ENCODE measurements at places on chromosomes 5 and 9.
A peak's percentile ranks its signal among the peaks of the same experiment; 100 is the strongest.

GRCh38 chr5:138985683-138986082 is 110.5 kb upstream of the LRRTM2 start:
- DNase-seq = no peak

GRCh38 chr5:140286424-140286823 is 16.5 kb downstream of the PFDN1 start:
- DNase-seq = no peak

- DNase-seq = no peak
These were observed 166.7 kb downstream of the DAB2IP start for GRCh38 chr9:121818016-121818661.

DNA sequence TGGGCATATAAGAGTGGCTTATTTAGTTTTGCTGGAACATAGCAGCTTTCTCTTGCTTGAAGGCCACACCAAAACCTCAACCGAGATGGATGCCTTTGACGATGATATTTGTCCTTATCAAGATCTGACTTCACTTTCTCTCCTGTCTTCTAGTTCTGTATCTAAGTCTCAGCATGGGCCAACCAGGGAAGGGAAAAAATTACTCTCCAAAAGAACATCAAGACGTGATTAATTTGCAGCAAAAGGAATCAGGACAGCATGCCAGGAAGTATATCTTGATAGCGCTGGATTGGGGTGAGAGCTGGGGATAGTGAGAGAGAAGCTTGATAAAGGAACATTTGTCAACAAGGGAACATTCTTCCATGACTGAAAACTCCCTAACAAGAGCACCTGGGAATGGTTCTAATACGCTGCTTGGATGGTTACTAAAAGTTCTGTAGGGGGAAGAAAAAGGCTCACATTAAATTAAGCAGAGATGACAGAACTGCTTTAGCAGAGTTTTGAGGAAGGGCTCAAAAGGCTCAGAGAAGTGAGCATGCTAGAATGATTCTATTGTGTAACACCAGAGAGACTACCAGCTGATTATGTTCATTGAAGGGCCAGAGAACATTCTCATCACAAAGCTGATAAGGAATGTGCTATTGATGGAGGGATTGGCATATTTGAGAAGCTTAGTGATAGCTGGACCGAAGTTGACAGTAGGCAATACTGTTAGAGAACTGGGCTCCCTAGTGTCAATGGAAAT is 21.6 kb upstream of the ANXA1 start:
- no peak for DNase-seq

DNA sequence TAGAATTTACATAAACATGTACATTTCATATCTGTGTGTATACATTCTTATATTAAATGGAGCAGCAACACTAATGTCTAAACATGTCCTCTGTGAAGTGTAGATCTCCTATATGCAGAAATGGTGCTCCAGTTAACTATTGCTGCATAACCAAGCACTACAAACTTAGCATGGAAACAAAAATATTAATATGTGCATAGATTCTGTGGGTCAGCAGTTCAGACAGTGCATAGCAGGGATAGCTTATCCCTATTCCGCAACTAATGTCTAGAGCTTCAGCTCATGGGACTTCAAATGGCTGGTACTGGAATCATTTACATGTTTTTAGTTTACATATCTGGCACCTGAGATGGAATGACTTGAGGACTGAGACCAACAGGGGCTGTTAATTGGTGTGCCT is 652.1 kb downstream of the TLE4 start:
- DNase-seq = no peak

GRCh38 chr5:173974688-173975239 is 14.2 kb upstream of the C5orf47 start:
- DNase-seq = no peak

DNA sequence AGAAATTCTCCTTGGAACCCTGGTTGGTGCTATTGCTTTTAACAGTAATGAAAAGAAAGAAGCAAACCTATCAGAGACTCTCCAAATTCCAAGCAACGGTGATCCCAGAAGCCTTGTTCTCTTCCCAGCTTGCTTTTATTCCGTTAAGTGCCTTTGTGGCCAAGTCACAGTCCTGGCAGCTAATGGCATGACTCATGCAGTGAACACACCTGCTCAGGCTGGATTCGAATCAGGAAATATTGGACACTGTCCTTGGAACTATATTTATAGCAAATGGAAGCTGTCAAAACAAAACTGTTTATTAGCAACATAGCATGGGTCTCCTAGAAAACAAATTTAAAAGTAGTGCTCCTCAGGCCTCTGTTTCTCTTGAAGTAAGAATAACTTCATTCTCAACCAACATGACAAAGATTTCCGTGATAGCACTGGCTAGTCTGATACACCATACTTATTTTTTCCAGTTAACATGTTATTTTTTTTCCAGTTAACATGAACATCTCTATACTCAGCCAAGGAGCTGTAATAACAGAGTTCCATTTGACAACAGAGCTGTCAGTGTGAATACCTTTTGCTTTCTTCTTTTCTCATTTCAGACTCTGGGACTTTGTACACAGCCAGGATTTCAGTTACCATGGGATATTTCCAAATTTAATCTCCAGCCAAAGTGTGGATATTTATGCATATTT is 502.4 kb downstream of the GADD45G start:
- DNase-seq = peak; percentile 76

DNA sequence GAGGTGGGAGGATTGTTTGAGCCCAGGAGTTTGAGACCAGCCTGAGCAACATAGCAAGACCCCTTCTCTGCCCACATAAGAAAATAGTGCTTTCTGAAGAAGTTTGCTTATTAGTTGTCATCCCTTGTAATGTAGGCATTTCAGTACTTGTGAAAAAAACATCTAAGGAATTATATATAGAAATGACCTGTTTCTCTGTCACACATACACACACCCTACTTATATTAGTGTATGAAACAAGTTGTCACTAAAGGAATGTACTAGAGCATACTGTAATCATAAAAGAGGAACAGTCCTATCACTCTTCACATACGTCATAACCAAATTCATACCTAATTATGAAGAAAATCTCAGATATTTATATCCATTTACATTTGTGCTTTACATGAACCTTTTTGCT is 122.0 kb downstream of the NIPBL start:
- DNase-seq = no peak

- no peak for DNase-seq
These were observed 45.4 kb upstream of the TDRD7 start for GRCh38 chr9:97366476-97366875.

DNA sequence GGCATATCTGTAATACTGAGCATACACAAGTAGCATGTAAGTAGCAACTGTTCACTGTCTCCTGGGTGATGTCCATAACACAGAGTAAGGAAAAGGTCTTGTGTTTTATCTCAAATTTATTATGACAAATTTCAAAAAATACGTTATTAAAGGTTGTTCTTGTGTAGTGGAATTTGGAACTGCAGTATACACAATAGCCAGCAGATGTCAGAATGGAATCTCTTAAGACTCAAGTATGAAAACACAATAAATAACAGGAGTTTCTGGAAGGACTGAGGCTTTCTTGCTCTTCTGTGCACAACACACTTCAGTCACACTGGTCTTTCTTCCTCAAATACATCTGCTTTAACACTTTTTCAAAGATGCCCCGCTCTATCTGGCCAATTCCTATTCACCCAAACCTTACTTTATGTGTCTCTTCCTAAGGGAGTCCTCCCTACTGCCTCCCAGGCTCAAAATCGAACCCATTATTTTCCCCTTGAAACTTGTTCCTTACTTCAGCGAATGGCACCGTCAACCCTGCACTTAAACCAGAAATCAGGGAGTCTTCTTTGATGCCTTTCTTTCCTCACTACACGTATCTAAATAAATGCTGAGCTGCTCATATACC is 6.5 kb upstream of the FBXO10 start:
- peak; percentile 62 for DNase-seq

GRCh38 chr9:73114958-73115357 is 36.7 kb upstream of the ANXA1 start:
- DNase-seq = peak; percentile 31

DNA sequence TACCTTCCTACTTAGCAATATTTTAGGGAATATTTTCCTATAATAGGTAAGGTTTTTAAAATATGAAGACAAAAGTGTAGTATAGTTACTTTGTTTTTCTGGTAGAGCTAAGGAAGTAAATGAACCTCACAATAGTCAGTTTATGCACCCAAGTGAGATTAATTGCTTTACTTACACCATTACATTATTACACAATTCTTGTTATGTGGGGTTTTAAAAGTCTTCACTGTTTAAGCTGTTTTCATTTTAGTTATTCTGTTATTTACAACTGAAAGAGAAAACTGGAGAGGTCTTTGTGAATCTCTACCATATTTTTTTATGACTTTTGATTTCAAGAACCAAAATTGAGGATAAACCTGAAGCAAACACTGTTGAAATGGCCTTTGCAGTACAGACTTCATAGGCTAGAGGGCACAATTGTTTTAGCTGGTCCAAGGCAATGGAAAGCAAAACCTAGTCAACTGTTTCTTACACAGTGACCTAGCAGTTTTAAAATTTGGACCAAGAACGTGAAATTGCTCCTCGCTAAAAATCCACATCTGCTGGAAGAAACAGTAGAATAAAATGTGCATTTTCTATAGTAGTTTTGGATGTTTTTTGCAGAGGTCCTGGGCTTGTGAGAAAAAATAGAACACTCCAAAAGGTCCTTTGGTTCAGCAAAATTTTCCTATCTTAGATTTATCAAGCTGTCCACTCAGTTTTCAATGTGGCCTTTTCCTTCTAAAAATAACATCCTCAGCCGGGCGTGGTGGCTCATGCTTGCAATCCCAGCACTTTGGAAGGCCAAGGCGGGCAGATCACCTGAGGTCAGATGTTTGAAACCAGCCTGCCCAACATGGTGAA is 66.4 kb upstream of the FER start:
- peak; percentile 64 for DNase-seq

GRCh38 chr9:127344368-127345000 is 52.5 kb upstream of the SLC2A8 start:
- DNase-seq = peak; percentile 49

GRCh38 chr9:108676355-108676754 is 179.4 kb downstream of the ACTL7B start:
- no peak for DNase-seq

- no peak for DNase-seq
These were observed 62.7 kb downstream of the RGMB start for GRCh38 chr5:98836175-98836574.

DNA sequence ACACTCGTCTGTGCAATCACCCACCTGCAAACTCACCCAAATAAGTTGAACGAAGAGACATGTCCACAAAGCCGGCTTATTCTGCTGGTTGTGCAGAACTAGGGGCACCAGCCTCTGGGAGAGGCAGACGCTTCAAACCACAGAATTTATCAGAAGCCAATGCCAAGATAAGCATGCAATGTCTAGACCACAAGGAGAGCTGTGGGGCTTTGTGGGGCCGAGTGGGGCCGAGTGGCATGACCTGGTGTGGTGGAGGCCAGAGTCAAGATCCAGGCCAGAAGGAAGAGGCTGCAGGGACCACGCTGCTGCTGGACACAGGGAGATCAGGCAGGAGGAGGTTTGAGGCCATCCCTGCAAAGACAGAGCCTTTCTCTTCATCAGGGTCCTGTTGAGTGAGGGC is 259.0 kb downstream of the IRX2 start:
- DNase-seq = no peak

- DNase-seq = no peak
These were observed 372.4 kb upstream of the PAPPA start for GRCh38 chr9:115781070-115781736.

DNA sequence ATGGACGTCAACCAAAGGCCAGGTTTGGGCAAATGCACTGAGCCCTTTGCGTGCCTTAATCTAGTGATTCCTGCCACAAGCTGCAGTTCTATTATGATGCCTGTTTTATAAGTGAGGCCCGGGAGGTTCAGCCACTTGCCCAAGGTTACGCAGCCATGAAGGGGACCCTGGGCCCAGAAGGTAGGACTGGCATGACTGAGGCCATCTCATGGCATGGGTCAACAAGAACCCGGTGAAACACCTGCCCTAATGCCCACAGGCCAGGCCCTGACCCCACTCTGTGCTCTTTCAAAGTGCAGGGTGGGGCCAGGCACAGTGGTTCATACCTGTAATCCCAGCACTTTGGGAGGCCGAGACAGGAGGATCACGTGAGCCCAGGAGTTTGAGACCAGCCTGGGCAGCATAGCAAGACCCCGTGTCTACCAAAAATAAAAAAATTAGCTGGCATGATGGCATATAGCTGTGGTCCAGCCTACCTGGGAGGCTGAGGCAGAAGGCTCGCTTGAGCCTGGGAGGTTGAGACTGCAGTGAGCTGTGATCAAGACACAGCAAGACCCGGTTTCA is 8.6 kb downstream of the NINJ1 start:
- no peak for DNase-seq

DNA sequence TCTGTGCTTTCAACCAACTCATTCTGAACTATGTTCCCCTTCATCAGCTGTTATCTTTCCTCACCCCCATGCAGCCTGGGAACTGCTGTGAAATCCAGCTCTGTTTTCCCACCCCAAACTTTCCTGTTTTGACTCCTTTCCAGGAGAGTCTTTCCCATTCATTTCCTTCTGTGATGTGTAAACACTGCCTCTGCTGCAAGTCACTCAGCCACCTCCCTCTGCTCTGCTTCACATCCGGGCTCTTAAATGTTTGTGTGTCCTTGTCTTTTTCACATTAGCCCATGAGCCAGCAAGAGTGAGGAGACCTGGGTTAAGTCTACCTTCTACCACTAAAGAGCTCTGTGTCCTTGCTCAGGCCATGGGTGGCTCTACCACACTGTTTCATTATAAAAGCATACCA is 137.5 kb downstream of the ICE1 start:
- no peak for DNase-seq

GRCh38 chr9:20981486-20981885 is 50.0 kb downstream of the HACD4 start:
- DNase-seq = peak; percentile 31

DNA sequence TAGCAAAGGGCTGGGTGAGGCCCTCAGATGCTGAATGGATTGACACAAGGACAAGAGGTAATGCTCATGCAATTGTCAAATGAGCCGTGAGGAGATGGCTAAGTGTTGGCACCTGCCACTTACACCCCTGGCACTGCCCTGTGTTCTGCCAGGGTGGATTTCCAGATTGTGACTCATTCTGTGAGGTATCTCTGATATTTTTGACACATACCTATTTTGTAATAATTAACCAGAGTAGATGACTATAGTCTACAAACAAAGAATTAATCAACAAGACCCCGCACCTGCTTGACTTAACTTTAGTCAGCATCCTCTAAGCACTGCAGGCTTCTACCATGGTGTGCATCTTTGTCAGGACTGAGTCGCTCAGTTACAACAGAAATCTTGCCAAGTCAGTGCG is 200.8 kb downstream of the DIRAS2 start:
- DNase-seq = peak; percentile 99
